Stimulated activated CD4-positive, alpha-beta T cell treated with anti-CD3 and anti-CD28 coated beads, Interleukin-15, amount 100 ng/mL, for 1 hour (primary cell): ENCODE measurements at places on chromosomes 4 and X.

DNA sequence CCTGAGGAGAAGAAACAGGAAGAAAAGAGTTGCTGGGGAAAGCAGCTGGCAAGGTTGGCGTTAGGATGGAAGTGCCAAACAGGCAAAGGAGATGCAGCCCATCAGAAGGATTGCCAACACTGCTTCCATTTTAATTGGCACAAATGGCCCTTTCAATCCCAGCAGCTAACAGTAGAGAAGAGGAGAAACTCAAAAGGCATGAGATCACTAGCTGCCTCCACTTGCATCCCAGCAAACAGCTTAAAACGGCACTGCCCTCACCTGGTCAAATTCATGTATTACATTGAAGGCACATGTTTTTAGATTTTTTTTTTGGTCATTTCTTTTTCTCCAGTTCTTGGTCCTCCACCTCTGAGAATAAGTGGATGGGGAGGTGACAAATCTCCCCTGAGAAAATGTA lies 14.9 kb upstream of the LOC101059915 start:
- no peak for DNase-seq

GRCh38 chr4:109671350-109671749 lies 31.9 kb downstream of the CASP6 start:
- DNase-seq: no peak

- DNase-seq: no peak
These were observed 118.9 kb downstream of the SLC10A6 start for GRCh38 chr4:86730310-86730709.

GRCh38 chrX:81662381-81662780 lies 460.5 kb downstream of the SH3BGRL start:
- no peak for DNase-seq

- no peak for DNase-seq
These were observed 15.4 kb downstream of the SETD7 start for GRCh38 chr4:139540632-139541031.
